ENCODE measurements at places on chromosomes 7 and 10. TPM values are rescaled to one million over a fixed set of nuclear protein-coding genes. Genes with fewer than 3 reads are reported as not detected.

The CALU gene
- 136 TPM for total RNA-seq

GRCh38 chr7:100469227-100470044 is 5.4 kb upstream of the SPACDR start:
- DNase-seq, result peak; percentile 85

GRCh38 chr7:47465191-47465590 is 116.7 kb downstream of the TNS3 start:
- no peak for DNase-seq

- no peak for DNase-seq
Observed at GRCh38 chr7:36281945-36282717, 107.5 kb upstream of the ANLN start.

GRCh38 chr7:14905764-14906163 is 3.2 kb upstream of the DGKB start:
- no peak for DNase-seq

- no peak for DNase-seq
Observed at GRCh38 chr10:44950326-44951225, 9.0 kb upstream of the RASSF4 start.

DNA sequence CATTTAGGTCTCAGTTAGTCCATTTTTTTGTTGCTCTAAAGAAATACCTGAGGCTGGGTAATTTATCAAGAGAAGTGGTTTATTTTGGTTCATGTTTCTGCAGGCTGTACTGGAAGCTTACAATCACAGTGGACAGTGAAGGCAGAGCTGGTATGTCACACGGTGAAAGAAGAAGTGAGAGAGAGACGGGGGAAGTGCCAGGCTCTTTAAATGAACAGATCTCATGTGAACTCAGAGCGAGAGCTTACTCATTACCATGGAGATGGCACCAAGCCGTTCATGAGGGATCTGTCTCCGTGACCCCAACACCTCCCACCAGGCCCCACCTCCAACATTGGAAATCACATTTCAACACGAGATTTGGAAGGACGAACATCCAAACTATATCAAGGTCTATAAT is 18.9 kb upstream of the PNLIPRP3 start:
- no peak for DNase-seq

- DNase-seq, result no peak
Observed at GRCh38 chr10:25651534-25651933, 282.5 kb upstream of the MYO3A start.

DNA sequence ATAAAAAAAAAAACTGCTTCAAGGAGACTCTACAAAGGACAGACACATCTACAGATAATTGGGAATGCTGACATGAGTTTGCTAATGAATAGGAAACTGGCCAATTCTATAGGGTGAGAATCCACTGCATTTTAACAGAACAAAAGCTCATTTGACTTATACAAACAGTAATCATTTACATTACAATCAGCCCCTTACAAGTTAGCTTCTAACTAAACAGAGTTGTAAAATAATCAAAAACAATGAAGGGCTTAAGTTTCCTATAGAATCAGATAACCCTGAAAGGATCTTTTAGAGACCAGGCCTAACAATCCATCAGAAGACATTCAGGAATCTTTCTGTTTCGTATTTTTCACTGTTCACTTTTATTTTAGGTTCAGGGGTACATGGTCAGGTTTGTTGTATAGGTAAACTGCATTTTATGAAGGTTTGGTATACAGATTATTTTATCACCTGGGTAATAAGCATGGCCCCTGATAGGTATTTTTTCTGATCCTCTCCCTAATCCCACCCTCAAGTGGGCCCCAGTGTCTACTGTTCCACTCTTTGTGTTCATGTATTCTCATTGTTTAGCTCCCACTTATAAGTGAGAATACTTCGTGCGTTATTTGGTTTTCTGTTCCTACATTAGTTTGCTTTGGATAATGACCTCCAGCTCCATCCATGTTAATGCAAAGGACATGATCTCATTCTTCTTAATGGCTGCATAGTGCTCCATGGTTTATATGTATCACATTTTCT is 131.3 kb upstream of the NOBOX start:
- no peak for DNase-seq

The ACTR1A gene
- 185 TPM for total RNA-seq

The OR6B1 gene
- not detected for total RNA-seq

The IDI1 gene
- 134 TPM for total RNA-seq

DNA sequence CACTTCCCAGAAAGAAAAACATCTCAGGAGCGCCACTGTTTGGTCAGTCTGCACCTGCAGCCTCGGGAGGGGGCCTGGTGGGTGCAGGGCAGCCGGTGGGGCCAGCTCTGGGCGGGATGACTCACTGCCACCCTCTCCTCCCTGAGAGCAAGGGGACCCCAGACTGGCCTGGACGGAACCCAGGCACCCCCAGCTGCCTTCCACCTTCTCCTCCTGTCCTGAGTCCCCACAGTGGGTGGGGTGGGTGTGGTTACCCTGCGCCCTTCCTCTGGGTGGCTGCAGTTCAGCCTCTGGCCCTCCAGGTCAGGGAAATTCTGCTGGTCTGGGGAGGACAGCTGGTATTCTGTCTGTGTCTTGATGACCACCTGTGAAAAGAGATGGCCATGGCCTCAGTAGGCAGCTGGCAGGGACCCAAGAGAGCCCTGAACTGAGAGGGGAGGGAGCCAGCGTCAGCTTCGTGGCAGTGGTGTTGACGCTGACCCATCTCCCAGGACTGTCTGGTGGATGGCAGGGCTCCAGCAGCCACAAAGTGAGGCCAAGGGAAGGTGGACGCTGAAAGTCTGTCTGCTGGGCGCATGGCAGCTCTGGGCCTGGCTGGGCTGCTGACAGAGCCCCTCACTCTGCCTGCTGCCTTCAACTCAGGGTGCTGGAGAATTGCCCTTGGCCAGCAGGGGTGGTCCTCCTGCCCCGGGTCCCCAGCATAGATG is 8.9 kb downstream of the CALY start:
- DNase-seq, result peak; percentile 60

The GATA3 gene
- total RNA-seq, result not detected

- peak; percentile 33 for DNase-seq
Observed at GRCh38 chr10:120456143-120456625, 843 bp upstream of the PLPP4 start.

GRCh38 chr7:73885975-73886798 is 25.2 kb downstream of the TMEM270 start:
- no peak for DNase-seq

GRCh38 chr7:9890092-9890491 is 1083.6 kb upstream of the PHF14 start:
- DNase-seq, result no peak

The MRC1 gene
- total RNA-seq, result 0.12 TPM

The ELAPOR2 gene
- total RNA-seq, result 28.7 TPM

The MNX1 gene
- 1.0 TPM for total RNA-seq

GRCh38 chr10:103983367-103983911 is 16.5 kb downstream of the SLK start:
- DNase-seq, result no peak

The FAM25C gene
- not detected for total RNA-seq

The GNG11 gene
- total RNA-seq, result not detected

The PILRA gene
- total RNA-seq, result 1.6 TPM

- DNase-seq, result no peak
Observed at GRCh38 chr7:140230516-140230860, 53.7 kb upstream of the KDM7A start.

The TUBAL3 gene
- total RNA-seq, result not detected

The NEUROD6 gene
- not detected for total RNA-seq

DNA sequence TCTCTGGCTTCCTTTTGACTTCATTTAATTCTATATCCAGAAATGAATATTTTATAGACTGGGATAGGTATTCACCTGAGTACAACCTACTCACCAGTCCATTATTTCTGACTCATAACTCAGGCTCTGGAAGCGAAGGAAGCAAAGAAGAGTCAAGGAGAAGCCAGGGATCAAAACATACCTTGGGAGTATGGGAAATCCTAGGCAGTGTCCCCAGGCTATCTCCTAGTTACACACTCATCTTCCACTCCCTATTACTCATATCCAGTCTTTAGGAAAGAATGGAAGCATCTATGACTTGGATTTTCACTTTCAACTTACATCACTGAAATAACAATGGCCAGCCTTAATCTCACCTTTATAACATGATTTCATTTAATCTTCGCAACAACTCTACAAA is 40.9 kb upstream of the ELAPOR2 start:
- no peak for DNase-seq

The SPDYE11 gene
- not detected for total RNA-seq

The LIPK gene
- not detected for total RNA-seq

DNA sequence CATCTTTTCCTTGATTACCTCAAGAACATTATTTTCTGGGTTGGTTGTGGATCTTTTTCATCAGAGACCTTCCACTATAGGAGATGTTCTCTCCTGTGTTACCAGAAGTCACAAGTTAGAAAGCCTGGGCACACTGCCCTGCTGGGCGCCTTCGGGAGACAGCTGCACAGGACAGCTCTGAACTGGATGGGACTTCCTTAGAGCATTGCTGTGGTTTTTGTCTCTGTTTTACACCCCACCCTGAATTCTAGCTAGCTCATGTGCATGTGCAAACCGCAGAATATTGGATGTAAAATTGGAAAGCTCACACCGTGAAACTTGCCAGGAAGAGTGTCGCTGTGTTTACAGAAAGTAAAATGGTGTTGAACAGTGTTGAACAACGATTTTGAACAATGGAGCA is 54.4 kb upstream of the SEC61G start:
- DNase-seq, result no peak

- DNase-seq, result no peak
Observed at GRCh38 chr10:73088304-73088703, 8.4 kb downstream of the P4HA1 start.

DNA sequence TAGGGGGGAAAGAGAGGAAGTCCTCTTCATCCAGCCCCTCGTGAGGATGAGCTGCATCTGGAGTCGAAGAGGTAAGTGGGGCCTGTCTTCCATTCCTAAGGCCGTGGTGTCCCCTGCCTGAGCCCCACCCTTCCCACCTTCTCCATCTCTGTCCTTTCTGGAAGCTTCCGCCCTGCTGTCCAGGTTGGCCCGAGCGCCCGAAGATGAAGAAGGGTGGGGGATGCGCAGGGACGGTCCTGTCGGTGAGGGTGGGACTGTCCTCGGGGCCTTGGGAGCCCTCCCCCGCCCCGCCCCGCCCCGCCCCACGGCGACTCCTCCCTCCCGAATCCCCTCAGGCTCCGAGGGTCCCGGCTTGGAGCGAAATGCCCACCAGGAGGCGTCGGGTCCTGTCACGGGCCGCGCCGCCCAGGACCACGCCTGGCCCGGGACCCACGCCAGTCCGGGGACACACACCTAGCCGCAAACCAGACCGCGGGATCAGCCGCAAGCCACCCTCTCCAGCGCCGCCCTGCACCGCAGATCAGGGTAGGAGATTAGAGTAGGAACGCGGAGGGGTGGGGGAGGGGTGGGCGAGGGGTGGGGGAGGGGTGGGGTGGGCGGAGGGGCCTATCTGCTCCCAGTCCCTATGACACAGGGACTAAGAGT is 15.3 kb downstream of the GPRIN2 start:
- DNase-seq, result no peak

The LIPM gene
- not detected for total RNA-seq

The ATOH7 gene
- total RNA-seq, result 0.37 TPM

DNA sequence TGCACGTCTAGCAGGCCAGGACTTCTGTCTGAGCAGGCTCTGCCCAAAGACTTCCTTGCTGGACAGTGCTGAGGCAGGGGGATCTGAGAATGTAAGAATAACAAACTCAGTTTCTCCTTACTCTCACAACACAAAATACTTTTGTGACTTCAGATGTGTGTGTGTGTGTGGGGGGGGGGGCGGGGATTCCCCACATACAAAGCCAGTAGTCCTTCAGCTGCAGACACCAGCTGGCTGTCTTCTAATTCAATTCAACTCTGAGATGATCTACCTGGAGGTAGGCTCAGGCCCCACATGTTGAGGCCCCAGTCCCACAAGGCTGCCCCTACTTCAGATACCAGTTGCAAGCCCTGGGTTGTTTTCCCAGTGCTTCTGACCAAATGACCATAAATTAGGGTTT is 4.7 kb upstream of the CXCL12 start:
- DNase-seq, result no peak

DNA sequence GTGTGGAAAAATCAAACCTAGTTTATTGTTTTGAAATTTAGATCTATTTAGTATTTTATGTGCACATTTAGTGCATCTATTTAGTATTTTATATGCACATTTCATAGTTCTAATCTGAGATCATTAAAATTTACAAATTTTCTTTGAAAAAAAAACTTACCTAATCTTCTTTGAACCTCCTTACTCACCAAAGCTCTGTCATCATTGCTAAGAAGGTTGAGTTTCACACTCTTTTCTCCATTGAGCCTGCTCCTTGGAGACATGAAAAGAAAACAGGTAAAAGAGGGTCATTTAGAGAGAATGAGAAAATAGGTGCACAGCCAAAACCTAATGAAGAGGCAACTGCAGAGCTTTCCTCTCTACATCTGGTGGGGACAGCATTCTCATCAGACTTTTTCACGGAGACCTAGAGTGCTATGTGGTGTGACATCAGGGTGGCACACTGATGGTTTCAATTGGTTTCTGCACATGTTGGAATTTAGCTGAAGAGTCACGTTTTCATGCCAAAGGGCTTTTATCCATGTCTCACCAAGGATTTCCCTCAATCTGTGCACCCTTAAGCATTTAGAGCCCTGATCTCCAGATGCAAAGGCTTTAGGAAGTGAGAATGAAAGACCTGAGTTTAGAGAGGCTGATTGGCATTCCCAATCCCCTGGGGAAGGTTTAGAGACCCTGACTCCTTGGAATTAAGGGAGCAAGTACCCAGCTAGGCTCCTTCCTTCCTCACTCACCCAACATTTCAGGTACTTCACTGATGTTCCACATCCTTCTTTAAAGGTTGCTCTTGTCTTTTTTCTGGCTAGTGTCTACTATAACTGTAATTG is 89.2 kb upstream of the CAPZA2 start:
- no peak for DNase-seq

GRCh38 chr10:96828609-96829008 is 3.5 kb upstream of the LCOR start:
- DNase-seq, result no peak

The SNX10 gene
- 32.3 TPM for total RNA-seq

DNA sequence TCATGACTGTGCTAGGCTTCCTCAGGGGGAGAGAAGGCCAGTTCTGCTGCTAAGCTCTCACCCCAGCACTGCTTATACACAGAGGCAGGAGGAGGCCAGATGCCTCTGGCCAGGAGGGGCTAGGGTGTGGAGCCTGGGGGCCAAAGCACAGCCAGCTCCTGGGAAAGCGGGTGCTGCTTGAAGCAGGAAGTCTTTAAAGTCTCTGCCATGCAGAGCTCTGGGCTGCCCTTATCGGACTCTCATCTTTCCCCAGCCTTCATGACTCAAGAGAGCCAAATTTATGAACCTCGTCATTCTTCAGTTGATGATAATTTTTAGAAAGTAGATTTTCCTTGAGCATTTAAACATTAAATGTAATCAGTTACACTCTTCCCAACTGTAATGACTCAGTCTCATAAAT is 11.2 kb upstream of the TSPAN14 start:
- no peak for DNase-seq

Data from G401 (cell line).